Kidney (tissue), 22 donors: ENCODE measurements at places on chromosomes 4 and X.

GRCh38 chr4:95798727-95799126 is 41.2 kb upstream of the PDHA2 start:
- no peak for DNase-seq

- DNase-seq = no peak
These were observed 2.9 kb upstream of the EIF1AX start for GRCh38 chrX:20144491-20144890.

- no peak for DNase-seq
These were observed 72.8 kb downstream of the PARM1 start for GRCh38 chr4:75005727-75006126.

DNA sequence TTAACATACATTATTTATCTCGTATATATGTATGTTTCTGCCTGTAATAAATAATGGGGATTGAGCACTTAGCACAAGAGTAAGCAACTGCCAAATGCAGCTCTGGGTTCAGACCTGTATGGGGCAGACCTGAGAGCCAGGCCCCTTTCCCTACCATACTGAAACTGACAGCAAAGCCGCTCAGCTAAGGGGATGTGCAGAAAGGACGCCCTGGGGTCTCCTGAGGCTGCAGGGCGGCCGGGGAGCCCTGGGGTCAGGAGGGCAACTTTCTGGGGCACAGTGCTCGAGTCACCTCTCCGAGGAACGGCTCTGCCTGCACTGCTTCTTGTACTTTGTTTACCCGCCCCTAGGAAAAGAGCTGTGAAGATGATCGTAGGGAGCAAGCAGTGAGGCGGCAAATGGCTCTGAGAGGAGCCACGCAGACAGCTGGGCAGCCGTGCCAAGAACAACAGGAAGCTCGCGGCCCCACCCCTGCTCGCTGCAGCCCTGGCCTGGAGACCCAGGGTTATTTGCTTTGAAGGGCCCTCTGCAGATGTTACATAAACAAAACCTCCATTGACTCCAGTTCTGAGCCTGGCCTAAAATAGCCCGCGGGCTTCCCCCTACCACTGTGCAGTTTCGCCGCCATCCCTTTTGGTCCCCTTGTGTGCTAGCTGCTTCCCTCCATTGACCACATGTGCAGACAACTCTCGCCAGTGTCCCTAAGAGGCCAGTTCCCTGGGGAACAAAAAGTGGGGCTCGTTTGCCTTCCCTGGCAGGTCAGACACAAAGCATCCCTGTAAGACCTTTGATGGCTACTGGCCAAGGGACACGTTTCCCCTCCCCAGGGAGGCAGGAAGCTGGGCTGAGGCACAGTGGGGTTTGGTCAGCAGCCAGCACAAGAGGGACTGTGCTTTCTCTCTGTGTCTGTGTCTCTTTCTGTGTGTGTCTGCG is 111.3 kb upstream of the LNX1 start:
- DNase-seq = peak; percentile 78

- DNase-seq = no peak
These were observed 245.0 kb upstream of the SFRP2 start for GRCh38 chr4:154033921-154034320.

GRCh38 chr4:61143461-61143860 is 56.7 kb upstream of the ADGRL3 start:
- no peak for DNase-seq

GRCh38 chr4:116847616-116848015 is 237.8 kb downstream of the TRAM1L1 start:
- DNase-seq = no peak

- no peak for DNase-seq
These were observed 115.0 kb upstream of the TBL1X start for GRCh38 chrX:9349572-9350494.

DNA sequence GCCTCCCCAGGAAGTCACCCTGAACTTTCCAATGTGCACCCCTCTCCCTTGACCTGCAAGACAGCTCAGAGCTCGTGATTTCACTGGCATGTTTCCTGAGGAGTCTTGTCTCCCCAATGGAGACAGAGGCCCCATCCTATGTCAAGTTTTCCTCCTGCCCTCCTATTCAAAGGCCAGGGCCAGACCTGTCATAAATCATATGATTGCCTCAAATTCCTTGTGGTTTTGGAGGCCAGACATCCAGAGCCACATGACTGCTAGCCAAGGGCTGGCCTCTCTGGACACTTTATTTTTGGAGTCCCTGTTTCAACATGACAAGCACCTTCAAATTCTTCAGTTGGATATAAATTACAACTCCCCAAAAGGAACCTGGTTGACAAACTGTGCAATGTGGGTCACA is 76.0 kb upstream of the TFDP3 start:
- DNase-seq = no peak

- DNase-seq = no peak
These were observed 38.1 kb upstream of the EDA2R start for GRCh38 chrX:66676990-66677389.

GRCh38 chr4:118171381-118171780 is 137.1 kb downstream of the NDST3 start:
- DNase-seq = no peak

DNA sequence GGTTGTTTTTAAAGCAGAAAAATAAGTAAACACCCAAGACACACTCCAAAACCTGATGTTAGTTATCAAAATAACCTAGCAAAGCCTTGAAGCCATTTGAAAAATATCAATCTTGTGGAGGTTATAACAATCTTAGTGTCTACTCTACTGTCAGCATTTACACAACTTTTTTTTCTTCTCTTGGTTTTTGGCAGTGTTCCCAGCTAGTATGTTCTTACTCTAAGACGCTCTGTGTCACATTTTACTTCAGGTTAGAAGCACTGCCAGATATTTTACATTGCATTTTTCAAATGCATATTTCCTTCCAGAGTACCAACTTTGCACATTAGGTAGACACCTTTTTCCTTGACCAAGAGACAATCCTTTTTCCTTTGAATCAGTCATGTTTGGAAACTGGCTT is 114.0 kb upstream of the INPP4B start:
- no peak for DNase-seq

GRCh38 chr4:67160394-67160793 is 384.9 kb downstream of the CENPC start:
- no peak for DNase-seq

DNA sequence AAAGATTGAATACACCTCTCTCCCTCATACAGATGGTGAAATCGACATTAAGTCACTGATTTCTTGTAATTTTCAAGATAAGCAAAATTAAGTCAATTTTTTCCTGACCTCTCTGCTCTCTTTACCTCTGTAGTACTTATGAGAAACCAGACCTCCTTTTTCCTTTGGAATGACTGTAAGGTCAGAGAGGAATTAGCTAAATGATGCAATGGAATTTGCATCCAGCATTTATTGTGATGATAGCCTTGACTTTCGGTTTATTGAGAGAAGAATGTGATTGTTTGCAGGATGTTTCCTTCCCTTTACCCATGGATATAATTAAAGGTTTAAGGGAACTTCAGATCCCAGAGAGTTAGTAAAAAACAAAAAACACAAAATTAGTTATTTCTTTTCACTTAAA is 22.4 kb downstream of the STK26 start:
- no peak for DNase-seq

DNA sequence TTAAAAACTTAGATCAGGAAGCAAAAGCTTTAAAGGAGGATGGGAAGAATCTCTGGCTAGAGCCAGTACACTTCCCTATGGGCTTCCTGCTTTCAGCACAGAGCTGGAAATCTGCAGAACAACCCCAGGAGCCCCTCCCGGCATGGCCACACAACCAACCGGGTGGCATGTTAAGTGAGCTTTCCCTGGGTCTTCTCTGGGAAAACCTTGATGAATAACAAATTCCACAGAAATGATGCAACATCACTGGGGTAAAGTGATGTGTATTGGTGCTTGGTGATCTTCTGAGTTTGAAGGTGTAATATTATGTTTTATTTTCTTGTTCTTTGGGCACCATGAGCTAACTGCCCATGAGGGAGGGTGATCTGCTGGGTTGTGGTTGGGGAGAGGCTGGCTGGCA is 22.1 kb downstream of the NHS start:
- no peak for DNase-seq

DNA sequence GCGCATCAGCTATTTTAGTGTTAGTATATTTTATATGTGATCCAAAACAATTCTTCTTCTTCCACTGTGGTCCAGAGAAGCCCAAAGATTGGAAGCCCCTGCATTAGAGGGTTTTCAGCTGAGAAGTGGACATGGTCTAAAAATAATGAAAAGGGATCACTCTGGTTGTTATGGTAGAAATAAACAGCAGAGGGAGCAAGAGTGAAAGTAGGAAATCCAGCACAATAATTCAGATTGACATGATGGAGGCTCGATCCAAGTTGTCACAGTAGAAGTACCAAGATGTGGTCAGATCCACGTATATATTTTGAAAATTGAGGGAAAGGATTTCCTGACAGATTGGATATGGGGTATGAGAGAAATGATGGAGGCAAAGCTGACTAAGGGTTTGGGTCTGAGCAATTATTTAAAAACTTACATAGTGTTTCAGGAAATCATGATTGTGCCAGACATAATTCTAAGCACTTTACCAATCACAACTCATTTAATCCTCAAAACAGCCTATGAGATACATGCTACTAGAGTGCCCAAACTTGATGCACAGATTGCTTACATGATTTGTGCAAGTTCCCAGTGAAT is 17.0 kb upstream of the TMEM144 start:
- no peak for DNase-seq

- no peak for DNase-seq
These were observed 84.7 kb downstream of the SCD5 start for GRCh38 chr4:82713856-82714255.

GRCh38 chr4:38679921-38680320 is 15.9 kb downstream of the KLF3 start:
- DNase-seq = no peak

DNA sequence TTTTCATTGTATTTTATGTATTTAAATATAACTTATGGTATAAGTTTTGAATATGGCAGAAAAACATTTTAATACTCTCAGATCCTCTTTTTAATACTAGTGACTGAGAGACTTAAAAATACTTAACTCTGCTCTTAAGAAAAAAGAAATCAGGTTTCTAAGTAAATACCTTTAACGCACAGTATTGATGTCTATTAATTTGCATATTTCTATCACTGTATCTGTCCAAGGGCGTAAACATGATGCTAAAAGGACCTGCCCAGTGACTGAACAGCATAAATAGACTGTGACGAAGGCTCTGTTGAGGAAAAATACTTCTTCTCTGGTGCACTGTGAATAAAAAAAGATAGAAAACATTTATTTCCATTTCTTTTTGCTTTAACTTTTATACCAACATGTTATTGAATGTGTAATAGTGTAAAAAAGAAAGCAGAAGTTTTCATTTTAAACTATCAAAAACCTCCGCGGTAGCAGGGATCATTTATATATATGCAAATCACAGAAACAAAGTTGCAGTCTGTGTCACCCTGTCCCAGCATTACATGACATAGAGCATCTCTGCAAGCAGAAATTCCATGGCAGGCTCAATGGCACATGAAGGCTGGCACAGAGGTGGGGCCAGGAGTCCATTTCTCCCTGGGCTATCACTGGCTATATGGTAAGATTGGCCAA is 75.4 kb downstream of the ZAR1 start:
- DNase-seq = no peak

DNA sequence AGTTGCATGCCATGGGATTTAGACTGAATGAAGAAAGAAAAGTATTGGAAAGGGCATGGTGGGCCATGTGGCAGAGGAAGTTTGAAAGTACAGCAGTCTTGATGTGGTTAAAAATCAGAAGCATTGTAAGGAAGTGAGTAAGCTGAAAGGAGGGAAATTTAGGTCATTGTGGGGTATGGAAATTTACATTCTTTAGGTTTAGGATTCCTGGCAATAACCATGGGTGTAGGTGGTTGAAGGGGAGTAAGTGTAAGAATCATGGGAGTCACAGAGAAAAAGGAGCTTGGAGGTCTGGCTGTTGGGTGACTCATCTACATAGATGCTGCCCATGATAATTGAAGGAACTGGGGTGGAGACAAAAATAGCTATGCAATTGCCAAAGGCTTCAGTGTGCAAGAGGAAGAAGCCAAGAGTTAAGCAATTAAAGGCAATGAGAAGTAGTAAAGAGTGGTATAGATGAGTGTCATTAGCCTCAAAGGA is 243.8 kb upstream of the LDB2 start:
- no peak for DNase-seq

DNA sequence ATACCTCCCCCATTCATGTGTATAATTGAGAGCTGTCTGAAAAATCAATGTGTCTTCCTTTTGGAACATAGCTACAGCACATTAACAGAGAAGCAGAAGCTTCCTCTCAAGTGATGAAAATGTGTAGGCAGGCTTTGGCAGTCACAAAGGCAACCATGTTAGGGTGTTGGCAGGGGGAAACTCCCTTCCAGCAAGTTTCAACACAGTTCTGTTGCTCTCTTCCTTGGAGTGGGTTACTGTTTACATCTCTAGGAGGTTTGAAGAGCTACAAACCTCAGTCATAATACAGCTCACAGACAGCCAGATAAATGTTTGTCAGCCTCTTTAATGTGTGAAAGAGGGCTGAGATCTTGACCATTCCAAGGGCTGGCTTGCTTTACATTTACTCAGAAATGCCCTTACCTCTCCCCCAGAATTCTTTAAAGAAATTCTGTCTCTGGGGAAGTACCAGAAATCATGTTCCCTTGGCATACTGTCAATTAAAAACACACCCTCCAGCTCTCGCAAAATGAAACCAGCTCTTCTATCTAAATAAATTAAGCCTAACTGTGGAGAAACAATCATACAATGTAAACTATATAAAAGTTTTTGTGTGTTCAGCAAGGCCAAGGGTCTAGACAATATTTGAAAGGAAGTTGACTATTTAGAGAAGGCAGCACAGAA is 18.9 kb downstream of the ZBTB33 start:
- DNase-seq = no peak

GRCh38 chrX:120305531-120306141 is 5.6 kb downstream of the TMEM255A start:
- DNase-seq = no peak

GRCh38 chr4:3729188-3729881 is 36.9 kb upstream of the ADRA2C start:
- DNase-seq = no peak

GRCh38 chrX:117645639-117646038 is 471.0 kb downstream of the KLHL13 start:
- DNase-seq = no peak

GRCh38 chr4:52868133-52868532 is 6.0 kb downstream of the RASL11B start:
- DNase-seq = peak; percentile 83

GRCh38 chr4:142705820-142706219 is 140.3 kb downstream of the INPP4B start:
- DNase-seq = no peak

DNA sequence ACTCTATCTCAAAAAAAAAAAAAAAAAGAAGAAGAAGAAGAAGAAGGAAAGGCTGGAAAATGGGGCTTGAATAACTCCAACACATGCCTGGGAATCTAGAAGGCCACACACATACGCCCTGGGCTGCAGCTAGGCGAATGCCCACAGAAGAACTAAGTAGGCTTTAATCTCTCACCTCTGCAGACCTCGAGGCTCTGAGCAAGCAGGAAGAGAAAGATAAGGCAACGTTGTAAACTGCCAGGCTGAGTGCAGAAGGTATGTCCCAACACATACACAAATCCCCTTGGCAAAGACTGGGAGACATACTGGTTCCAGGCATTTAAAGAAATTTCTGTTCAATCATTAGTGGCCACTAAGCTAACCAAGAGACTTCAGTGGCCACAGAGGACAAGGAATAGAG is 18.4 kb downstream of the SLC38A5 start:
- no peak for DNase-seq
